ENCODE measurements at places on chromosomes 1 and 21.

DNA sequence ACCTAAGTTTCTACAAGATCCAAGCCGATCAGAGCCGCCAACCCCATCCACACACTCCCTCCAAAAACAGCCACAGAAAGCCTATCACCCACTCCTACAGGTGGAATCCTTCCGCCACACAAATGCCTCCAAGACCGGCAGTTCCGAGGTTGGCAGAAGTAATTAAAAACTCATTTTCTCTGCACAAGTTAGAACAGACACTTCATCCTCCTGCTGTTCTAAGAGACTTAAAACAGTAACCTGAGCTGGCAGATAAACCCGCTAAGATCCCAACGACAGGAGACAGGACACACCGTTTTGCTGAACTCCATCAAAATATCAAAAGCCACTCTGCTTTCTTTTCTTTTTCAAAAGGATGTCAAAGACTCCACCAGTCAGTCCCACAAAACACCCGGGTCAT lies 2.8 kb downstream of the SSBP3 start:
- no peak for DNase-seq

DNA sequence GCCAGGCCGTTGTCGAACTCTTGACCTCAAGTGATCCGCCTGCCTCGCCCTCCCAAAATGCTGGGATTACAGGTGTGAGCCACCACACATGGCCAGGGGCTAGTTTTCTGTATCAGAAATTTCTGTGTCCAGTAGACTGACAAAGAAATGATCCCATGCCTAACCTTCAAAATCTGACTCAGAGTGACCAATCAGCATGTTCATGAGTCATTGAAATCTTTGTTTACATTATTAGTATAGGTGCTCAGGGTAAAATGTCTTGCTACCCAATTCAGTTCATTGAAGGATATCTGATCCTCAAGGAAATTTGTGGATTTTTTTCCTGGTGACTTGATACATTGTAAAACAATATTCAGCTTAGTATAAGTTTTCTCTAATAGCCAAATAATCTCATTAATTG lies 11.0 kb upstream of the LDLRAD2 start:
- DNase-seq: no peak

GRCh38 chr1:233465745-233466343 lies 138.3 kb downstream of the MAP3K21 start:
- no peak for DNase-seq

DNA sequence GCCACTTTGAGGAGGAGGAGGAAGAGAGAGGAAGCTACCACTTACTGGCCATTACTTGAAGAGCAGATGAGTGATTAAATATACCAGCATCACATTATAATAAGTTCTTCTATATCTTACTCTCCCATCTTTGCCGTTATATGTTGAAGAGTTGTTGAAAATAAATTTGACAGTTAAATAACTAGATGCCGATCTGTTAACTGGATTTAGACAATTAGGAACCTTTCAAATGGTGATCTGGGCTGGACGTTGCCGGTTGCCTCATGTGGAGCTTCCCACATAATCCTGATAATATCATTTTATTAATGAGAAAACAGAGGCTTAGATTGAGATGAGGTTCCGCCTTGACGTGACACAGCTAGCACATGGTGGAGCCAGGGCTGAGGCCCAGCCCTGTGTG lies 147.0 kb downstream of the SDCCAG8 start:
- DNase-seq: no peak

- no peak for DNase-seq
These were observed 63.0 kb downstream of the PIGK start for GRCh38 chr1:77156214-77156613.

DNA sequence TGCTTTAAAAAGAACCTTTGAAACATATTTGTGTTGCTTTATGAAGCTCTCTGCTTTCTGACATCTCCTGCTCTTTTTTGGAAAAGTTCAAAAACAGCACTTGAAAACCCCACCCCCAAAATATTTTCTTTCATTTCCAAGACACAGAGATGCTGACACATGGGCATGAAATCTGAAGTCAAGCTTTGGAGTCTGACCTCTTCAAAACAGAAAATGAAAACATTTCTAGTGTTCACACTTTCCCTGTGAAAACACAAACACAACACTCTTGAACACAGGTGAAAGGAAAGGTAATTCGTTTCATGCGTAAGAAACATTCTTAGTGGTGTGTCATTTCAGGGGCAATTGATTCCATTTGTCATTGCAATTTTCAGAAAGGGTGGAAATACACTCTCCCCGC lies 10.8 kb downstream of the NGF start:
- DNase-seq: no peak

DNA sequence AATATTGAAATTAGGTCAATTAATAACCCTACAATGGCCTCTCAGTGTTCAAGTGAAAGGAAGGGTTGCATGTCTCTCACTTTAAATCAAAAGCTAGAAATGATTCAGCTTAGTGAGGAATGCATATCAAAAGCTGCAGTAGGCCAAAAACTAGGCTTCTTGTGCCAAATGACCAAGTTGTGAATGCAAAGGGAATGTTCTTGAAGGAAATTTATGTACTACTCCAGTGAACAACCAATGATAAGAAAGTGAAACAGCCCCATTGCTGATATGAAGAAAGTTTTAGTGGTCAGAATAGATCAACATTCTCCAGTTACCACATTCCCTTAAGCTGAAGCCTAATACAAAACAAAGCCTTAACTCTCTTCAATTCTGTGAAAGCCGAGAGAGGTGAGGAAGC lies 10.0 kb downstream of the MAEL start:
- DNase-seq: no peak

DNA sequence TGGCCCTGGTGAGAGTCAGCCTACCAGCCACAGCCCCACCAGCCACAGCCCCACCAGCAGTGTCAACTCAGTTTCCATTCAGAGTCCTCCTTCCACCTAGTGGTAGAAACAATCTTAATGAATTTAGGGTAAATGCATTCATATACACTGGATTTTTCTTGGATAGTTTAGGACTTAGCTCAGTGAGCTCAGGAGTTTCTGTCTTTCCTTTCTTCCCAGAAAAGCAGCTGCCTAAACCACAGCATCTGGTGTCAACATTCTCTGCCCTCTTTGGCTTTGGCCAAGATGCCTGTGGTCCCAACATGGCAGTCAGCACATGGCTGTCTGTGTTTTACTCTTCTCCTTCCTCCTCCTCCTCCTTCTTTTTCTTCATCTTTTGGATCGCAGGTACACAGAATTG lies 94.0 kb downstream of the CLIC6 start:
- DNase-seq: no peak

- DNase-seq: no peak
These were observed 102.3 kb upstream of the TMPRSS2 start for GRCh38 chr21:41610042-41610839.

GRCh38 chr1:214419650-214420049 lies 131.8 kb downstream of the PTPN14 start:
- DNase-seq: no peak

Data from T-helper 2 cell (primary cell).